ENCODE measurements at places on chromosomes 2 and 18.

- peak; percentile 7 for DNase-seq
Measured at GRCh38 chr18:72762515-72763122, 105.2 kb downstream of the NETO1 start.

GRCh38 chr2:98713332-98714015 lies 17.5 kb downstream of the MGAT4A start:
- DNase-seq, result no peak

GRCh38 chr2:219350710-219351221 lies 18.2 kb upstream of the RESP18 start:
- peak; percentile 50 for DNase-seq

- no peak for DNase-seq
Measured at GRCh38 chr2:146496248-146496647, 1348.6 kb upstream of the ACVR2A start.

DNA sequence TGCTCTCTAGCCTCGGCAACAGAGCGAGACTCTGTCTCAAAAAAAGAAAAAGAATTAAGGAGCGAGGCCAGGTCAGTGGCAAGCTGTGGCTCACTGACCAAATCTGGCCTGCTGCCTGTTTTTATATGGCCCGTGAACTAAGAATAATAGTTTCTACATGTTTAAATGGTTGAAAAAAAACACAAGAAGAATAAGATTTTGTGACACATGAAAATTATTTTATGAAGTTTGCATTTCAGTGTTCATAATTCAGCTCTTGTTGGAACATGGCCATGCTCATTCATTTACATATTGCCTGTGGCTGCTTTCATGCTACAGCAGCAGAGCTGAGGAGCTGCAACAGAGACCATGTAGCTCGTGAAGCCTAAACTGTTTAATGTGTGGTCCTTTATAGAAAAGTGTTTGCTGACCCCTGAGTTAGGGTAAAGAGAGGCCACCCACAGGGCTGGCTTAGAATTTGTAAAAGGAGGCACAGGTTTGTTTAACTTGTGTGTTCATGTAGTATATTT lies 59.5 kb downstream of the MFSD6 start:
- no peak for DNase-seq

- no peak for DNase-seq
Measured at GRCh38 chr2:171995586-171995985, 4.2 kb upstream of the METAP1D start.

GRCh38 chr18:59767732-59768131 lies 70.5 kb upstream of the CCBE1 start:
- DNase-seq, result no peak

- DNase-seq, result peak; percentile 50
Measured at GRCh38 chr2:18516112-18516511, 44.3 kb downstream of the RDH14 start.

GRCh38 chr2:10760794-10761504 lies 39.5 kb downstream of the ATP6V1C2 start:
- DNase-seq, result no peak

- no peak for DNase-seq
Measured at GRCh38 chr2:191682126-191682525, 4.2 kb downstream of the NABP1 start.

DNA sequence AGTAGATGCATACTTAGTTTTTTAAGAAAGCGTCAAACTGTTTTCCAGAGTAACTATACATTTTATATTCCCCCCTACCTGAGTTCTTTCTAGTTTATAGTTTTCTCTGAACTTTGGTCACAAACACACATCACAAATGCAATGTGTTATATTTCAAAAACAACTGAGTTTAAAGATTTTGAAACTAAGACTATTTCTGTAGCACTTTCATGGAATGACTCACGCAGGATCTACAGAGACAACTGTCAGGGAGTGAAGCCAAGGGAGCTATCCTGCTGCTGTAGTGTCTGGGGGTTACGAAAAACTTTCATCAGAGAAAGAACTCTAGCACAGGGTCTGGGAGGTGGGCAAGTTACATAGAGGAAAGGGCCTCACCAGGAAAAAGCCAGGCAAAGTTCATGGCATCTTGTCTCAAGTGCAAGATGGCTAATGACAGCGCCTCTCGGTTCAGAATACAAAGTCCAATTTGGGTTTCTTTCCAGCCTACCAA lies 66.8 kb downstream of the UXS1 start:
- no peak for DNase-seq

DNA sequence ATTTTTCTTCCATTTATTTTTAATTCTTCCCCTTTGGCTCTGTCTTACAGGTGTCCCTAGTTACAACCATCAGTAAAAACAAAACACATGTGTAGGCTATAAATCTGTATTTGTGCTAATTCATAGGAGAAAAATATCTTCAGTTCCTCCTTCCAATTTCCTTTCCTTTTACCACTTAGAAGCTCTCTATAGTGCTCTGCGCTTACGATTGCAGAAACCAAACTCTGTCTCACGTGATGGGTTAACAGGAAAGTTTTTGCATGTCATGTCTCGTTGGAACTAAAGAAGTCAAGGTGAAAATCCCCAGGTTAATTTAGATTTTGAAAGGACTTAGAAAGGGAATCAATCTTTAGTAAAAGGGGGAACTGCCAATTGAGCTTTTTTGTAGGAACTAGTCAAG lies 1390.5 kb upstream of the ZEB2 start:
- DNase-seq, result no peak

DNA sequence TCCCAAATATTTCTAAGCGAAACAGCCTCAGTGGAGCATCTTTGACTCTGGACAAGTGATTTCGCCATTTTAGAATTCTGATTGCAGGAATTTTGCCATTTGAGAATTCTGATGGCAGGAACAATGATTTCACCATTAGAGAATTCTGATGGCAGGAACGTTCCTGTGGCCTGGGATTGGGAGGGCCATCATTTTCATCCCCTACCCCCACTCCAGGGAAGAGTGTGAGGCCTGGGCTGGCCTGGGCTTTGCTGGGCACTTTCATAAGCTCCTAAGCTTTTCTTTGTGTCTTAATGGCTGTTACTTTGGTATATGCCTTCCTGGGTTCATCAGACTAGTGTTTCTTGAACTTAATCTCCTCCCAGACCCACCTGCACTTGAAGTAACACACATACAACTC lies 129.3 kb upstream of the EPAS1 start:
- DNase-seq, result no peak

DNA sequence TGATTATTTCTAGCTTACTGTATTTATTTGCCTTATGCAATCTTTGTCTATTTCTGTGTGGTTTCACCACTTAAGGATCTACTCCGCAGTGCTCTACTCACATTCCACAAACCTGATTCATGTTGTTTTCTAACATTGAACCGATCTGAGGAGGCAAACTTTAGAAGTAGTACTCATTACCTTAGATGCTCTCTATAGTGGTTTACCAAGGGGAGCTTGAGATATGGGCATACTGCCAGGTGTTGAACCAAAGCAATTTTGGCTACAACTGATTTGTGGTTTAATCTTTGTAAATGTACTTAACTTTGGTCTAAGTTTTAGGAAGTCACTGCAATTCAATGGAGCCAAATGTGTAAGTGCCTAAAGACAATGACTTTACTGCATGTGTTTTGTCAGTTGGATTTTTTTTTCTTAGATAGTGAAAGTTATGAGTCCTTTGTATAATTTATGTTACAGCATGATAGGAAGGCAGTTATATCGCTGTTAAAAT lies 50.1 kb downstream of the MAP2 start:
- DNase-seq, result peak; percentile 40

- DNase-seq, result no peak
Measured at GRCh38 chr2:71785516-71785981, 332.2 kb downstream of the DYSF start.

DNA sequence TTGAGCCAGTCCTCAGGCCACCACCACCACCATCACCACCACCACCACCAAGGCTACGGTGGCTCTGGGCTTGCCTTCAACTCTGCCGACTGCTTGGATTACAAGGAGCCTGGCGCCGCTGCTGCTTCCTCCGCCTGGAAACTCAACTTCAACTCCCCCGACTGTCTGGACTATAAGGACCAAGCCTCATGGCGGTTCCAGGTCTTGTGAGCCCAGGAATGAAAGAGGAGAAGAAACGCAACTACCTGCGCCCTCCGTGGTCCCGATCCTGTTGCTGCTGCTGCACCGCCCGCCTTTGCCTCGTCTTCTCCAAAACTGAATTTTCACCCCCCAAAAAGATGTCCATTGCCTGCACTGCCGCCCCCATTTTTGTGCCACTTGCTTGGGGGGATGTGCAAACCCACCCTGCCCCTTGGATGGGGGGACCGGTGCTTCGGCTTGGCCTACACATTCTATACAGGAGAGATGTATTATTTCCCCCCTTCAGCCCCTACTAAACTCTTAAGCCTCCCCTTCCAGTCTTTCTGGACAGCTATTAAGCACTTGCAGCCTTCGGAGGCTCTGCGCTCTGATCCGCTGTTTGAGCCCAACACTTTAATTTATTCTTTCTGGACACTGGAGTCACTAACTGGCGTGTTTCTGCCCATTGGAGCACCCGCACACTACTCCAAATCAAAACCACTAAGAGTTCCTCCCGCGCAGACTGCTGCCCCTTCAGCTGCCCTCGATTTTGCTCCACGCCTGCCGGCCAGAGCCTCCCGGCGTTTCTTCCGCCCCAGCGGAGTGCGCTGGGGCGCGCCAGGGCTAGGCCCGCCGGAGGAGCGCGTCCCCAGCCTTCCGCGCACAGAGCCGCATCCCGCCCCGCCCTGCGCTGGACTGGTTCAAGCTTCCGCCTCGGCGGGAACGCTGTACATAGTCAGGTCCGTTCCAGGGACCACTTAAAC lies 5.7 kb downstream of the OTX1 start:
- no peak for DNase-seq

DNA sequence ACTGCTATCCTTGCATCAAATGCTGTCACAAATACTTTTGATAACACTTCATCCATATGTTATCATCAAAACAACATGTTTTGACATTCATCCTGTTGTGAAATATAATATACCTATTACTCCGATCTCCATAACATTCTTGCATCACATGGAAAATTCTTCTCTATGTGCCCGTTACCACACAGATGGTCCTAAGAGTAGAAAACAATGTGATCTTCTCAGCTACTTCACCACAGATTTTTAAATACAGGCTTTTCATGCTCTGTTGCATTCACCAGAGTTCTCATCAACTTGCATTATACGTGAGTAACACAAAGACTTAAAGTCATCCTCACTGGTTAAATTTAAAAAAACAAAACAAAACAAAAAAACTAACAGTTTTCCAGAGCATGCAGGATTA lies 1603.3 kb upstream of the ZEB2 start:
- DNase-seq, result no peak

- no peak for DNase-seq
Measured at GRCh38 chr2:18077231-18077630, 198.8 kb downstream of the KCNS3 start.

- DNase-seq, result no peak
Measured at GRCh38 chr2:27716301-27717069, 52.8 kb downstream of the SLC4A1AP start.

DNA sequence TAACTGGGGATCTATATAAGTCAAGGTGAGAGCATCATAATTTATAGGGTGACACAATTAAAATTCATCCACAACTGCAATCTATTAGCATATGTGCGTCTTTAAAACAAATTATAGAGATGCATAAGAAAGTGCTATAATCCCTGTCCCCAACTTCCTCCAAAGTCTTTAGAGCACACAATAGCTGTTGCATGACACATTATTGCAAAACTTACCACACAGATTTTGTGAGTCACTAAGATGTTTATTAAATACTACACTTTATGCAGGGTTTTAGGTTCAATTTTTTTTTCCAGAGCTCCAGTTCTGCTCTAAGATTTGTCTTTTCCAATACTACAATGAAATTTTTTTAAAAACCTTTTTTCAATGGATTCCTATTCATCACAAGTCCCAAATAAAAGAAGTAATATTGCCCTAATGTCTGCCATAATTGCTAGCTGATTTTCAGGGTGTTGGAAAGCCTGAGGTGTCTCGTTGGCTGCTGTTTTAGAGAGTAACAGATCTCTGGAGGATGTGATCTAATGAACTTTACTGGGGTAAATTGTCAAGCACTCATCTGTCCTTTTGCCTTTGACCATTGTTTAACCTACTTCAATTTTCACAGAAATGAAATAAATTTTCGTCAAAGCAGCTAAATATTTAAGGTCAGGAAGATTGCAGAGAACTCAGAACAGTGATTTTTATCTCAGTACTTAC lies 250.5 kb upstream of the NETO1 start:
- DNase-seq, result no peak

DNA sequence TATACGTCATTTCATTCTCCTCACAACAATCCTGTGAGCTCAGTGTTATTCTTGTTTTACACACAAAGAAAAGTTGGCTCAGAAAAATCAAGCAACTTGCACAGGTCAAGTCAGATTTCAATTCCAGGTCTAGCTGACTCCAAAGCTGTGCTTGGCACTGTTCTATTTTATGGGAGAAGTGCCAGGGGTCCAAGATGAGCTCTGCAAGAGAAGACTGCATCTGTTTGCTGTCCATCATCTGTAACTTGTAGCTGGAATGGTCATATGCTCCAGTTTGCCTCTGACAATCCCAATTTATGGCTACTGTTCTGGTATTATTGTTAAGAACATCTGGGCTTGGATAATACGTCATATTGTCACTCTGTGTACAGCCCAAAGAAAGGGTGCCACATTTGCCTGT lies 28.9 kb downstream of the KCNF1 start:
- no peak for DNase-seq

DNA sequence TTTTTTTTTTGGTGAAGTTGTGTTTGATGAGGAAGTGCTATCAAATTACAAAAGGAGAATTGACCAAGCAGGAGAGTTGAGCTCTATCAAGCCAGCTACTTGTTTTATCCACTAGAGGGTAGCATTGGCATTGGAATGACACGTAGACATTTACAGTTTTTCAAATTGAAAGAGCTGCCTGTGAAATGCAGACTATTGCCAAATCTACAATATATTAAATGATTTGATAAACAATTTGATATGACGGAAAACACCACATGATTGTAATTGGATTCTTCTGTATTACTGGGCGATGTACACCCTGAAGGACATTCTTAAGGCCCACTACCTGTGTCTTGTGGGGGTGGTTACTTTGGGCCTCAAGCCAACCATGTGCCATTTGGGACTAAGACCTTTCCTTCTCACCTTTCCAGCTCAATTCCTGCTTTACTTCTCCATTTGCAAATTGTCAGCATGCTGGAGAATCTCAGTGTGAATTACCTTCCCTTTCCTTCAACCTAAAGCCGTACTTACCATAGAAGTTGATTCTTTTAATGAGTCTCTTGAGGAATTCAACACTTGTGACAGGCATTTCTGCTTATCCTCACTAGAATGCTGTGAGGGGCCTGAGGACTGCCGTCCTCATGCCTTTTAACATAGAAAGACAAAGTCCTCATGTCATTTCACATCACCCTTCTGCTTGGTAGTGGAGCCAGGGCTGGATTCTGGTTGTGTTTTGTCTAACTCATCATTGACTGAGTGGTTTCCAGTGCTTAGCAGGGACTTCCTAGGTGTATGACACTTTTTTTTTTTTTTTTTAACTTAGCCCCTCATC lies 134.8 kb upstream of the THUMPD2 start:
- peak; percentile 34 for DNase-seq

Data from hepatic stellate cell (primary cell).